ENCODE measurements at places on chromosomes 1 and 21.

DNA sequence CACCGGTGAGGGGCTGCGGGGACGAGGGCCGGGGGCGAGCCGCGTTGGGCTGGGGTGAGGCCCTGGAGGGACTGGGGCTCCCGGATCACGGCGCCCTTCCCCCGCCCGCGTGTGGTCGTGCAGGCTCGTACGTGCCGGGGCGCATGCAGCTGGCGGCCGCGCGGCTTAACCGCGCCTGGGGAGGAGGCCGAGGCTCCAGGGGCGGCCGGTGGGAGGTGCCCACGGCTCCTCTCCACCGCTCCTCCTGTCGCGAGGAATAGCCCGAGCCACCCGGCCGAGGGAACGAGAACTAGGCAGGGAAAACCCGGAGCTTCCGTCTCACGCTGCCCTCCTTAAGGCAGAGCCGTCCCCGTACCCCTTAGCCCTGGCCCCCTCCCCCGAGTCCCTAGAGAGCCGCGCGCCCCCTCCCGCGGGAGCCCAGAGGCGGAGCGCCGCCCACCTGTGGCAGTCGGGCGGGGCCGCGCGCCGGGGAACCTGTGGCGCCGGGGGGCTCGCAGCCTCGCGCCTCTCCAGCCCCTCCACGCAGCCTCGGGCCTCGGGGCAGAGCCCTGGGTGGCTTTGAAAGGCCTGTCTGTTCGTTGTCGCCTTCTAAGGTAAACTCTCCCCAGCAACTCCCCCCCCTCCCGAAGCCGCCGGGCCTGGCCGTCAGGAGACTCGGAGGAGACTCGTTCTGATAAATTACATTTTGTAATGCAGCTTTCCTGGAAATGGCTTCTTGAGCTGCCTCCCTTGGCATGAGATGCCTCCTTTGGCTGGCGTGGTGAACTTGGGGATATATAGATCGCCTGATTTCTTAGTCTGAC lies 746 bp downstream of the AK4 start:
- no peak for DNase-seq

GRCh38 chr1:150268340-150268704 lies 494 bp downstream of the APH1A start:
- no peak for DNase-seq

DNA sequence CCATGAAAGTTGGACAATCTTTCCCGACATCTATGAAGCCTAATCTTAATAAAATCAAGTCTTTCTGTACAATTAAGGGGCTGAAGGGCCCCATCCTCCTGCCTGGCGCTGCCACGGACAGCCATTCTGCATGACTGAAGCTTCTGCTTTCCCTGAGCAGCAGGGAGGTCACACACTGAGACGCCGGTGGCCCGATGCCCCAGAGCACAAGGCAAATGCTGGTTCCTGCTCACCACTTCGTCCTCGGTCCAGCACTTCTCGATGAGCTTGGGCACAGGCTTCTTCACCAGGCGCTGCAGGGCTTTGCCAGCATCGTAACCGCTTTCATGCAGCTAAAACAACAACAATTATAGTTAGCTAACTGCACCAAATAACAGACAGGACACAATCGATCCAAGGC lies 147.8 kb downstream of the SLC45A1 start:
- DNase-seq, result no peak

- DNase-seq, result no peak
Measured at GRCh38 chr1:117644696-117645311, 39.0 kb downstream of the TENT5C start.

GRCh38 chr1:61457526-61458040 lies 267.4 kb downstream of the TM2D1 start:
- DNase-seq, result no peak
